Fibroblast of lung (primary cell): ENCODE measurements at places on chromosomes 3 and 15. TPM values are rescaled to one million over a fixed set of nuclear protein-coding genes. Genes with fewer than 3 reads are reported as not detected.

GRCh38 chr3:45756055-45756454, 40.3 kb downstream of the SLC6A20 start:
- DNase-seq = no peak
- no peak overlapping the region for H3K4me3 ChIP-seq
- H3K27ac ChIP-seq = no peak overlapping the region
- H3K36me3 ChIP-seq = no peaks in the 10 kb centered on the region
- no peaks in the 10 kb centered on the region for H3K4me1 ChIP-seq
- peaks cover 3% of the 10 kb centered on the region for H3K27me3 ChIP-seq

GRCh38 chr3:183265157-183265642, 12.1 kb downstream of the B3GNT5 start:
- no peaks in the 10 kb centered on the region for H3K36me3 ChIP-seq
- peak; percentile 60 for DNase-seq
- no peak overlapping the region for H3K27ac ChIP-seq
- H3K4me3 ChIP-seq = no peak overlapping the region

Gene RETNLB
- not detected in 2 replicates for total RNA-seq

GRCh38 chr15:44636976-44637375, 26.5 kb downstream of the SPG11 start:
- H3K4me3 ChIP-seq = no peak overlapping the region
- peaks cover 4% of the 10 kb centered on the region for H3K4me1 ChIP-seq
- no peak overlapping the region for H3K27ac ChIP-seq
- H3K36me3 ChIP-seq = peaks cover 2% of the 10 kb centered on the region
- no peak for DNase-seq
- H3K27me3 ChIP-seq = no peaks in the 10 kb centered on the region

GRCh38 chr15:86231864-86232721, 152.4 kb downstream of the AGBL1 start:
- H3K4me3 ChIP-seq = no peak overlapping the region
- no peak overlapping the region for H3K27ac ChIP-seq
- H3K4me1 ChIP-seq = no peaks in the 10 kb centered on the region
- peak; percentile 25 for DNase-seq
- no peaks in the 10 kb centered on the region for H3K27me3 ChIP-seq
- no peaks in the 10 kb centered on the region for H3K36me3 ChIP-seq

Gene CSTA
- total RNA-seq = 7.9 and 16.2 TPM in 2 replicates

Gene PLA1A
- under 0.01 and 0.26 TPM in 2 replicates for total RNA-seq

GRCh38 chr3:45748068-45748467, 48.3 kb downstream of the SLC6A20 start:
- H3K27me3 ChIP-seq = no peaks in the 10 kb centered on the region
- no peak overlapping the region for H3K4me3 ChIP-seq
- H3K27ac ChIP-seq = no peak overlapping the region
- H3K4me1 ChIP-seq = no peaks in the 10 kb centered on the region
- H3K36me3 ChIP-seq = peaks cover 6% of the 10 kb centered on the region
- no peak for DNase-seq

GRCh38 chr15:29268706-29269484, 727 bp downstream of the NSMCE3 start:
- H3K27me3 ChIP-seq = no peaks in the 10 kb centered on the region
- peak; percentile 51 for DNase-seq
- H3K4me3 ChIP-seq = peak overlapping the region; percentile 92
- H3K36me3 ChIP-seq = no peaks in the 10 kb centered on the region
- peak overlapping the region; percentile 81 for H3K27ac ChIP-seq

Gene SKOR1
- total RNA-seq = under 0.01 and 0.17 TPM in 2 replicates

Gene GCNT3
- total RNA-seq = 0.17 and 0.26 TPM in 2 replicates

Gene TRIM42
- total RNA-seq = not detected in 2 replicates

GRCh38 chr15:97881346-97881965, 79.0 kb upstream of the ARRDC4 start:
- no peak for DNase-seq
- H3K27ac ChIP-seq = no peak overlapping the region
- H3K4me1 ChIP-seq = no peaks in the 10 kb centered on the region
- H3K27me3 ChIP-seq = no peaks in the 10 kb centered on the region

Gene SOX14
- total RNA-seq = not detected in 2 replicates

Gene LRRIQ4
- total RNA-seq = under 0.01 TPM in 1 of 2 replicates, not detected in the other

Gene BRK1
- total RNA-seq = 112 and 114 TPM in 2 replicates

Gene ST3GAL6
- total RNA-seq = 2.6 and 4.1 TPM in 2 replicates

DNA sequence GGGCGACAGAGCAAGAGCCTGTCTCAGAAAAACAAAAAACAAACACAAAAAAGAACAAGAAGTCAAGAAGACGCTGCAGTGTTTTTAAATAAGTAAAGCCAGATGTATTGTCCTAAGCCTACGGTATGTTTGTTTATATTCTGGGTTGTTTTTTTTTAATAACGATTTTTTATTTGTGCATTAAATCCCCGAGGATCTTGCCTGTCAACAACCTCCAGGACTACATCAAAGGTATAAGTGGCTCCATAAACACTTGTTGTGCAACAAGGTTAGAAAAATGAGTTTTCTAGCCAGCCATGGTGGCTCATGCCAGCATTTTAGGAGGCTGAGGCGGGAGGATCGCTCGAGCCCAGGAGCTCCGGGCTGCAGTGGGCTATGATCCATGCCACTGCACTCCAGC, 26.1 kb downstream of the ITGB5 start:
- H3K36me3 ChIP-seq = no peaks in the 10 kb centered on the region
- H3K27me3 ChIP-seq = no peaks in the 10 kb centered on the region
- peaks cover 18% of the 10 kb centered on the region for H3K4me1 ChIP-seq

Gene PRSS50
- total RNA-seq = not detected in 2 replicates

DNA sequence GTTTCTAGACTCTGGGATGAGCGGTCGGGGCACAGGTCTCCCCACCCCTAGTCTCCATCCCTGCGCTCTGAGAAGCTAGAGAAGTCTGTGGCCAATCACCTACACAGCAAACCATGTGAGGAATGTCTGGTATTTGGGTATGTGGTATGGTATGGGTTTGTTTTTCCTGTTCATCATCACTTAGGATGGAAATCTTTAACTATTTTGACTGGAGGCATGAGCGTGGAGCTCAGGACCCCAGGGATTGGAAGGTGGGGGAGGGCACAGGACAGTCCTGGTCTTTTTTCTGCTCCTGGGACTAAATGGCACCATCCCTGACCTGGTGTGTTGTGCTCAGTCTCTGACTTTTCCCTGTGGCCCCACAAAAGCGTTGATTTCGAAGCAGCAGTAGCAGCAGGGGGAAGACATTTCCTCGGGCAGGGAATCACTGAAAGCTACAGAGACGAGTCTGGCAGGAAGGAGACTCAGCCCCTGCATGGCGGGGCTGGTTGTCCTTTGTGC, 191.7 kb upstream of the TPM1 start:
- no peak overlapping the region for H3K4me3 ChIP-seq
- H3K36me3 ChIP-seq = no peaks in the 10 kb centered on the region
- DNase-seq = no peak
- no peaks in the 10 kb centered on the region for H3K27me3 ChIP-seq
- H3K27ac ChIP-seq = no peak overlapping the region

DNA sequence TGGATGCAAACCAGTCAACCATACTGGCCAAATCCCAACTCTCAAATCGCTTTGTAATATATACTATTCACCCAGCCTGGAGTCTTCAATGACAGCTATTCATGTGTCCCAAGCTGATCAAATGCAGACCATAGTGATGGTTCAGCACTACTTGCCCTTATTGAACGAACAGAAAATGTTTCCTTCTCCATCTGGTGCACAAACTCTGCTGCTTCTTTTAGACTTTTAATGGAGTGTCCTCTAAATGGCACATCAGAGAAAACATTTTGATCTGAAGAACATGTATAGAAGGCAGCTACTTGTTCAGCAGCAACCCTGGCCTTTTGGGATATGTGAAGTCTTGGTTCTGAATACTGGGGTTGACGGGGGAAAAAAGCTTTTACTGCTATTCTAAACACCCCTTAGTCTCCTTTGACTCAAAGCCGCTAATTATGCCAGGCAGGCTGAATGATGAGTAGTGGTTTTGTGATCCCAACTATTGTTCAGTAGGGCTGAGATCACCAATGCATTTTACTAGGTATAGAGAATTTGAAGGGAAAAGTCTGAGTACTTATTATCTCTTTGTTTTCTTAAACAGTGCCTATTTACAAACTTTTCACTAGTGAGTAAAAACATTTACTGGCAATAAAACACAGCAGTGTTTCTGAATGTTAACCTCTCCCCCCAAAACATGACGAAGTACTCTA, 781.2 kb downstream of the ROBO1 start:
- no peak for DNase-seq
- H3K4me3 ChIP-seq = no peak overlapping the region
- H3K27me3 ChIP-seq = no peaks in the 10 kb centered on the region
- H3K36me3 ChIP-seq = no peaks in the 10 kb centered on the region
- H3K4me1 ChIP-seq = no peaks in the 10 kb centered on the region

- no peaks in the 10 kb centered on the region for H3K4me1 ChIP-seq
- peaks cover 9% of the 10 kb centered on the region for H3K27me3 ChIP-seq
- no peak overlapping the region for H3K4me3 ChIP-seq
- no peaks in the 10 kb centered on the region for H3K36me3 ChIP-seq
- no peak overlapping the region for H3K27ac ChIP-seq
- DNase-seq = no peak
Measured at GRCh38 chr15:80208758-80209734, 43.0 kb downstream of the CTXND1 start.

Gene TLR9
- under 0.01 TPM in 1 of 2 replicates, not detected in the other for total RNA-seq

- no peaks in the 10 kb centered on the region for H3K4me1 ChIP-seq
- H3K27ac ChIP-seq = no peak overlapping the region
- no peak for DNase-seq
- no peaks in the 10 kb centered on the region for H3K36me3 ChIP-seq
- no peaks in the 10 kb centered on the region for H3K27me3 ChIP-seq
Measured at GRCh38 chr3:13063225-13063624, 10.0 kb downstream of the IQSEC1 start.

DNA sequence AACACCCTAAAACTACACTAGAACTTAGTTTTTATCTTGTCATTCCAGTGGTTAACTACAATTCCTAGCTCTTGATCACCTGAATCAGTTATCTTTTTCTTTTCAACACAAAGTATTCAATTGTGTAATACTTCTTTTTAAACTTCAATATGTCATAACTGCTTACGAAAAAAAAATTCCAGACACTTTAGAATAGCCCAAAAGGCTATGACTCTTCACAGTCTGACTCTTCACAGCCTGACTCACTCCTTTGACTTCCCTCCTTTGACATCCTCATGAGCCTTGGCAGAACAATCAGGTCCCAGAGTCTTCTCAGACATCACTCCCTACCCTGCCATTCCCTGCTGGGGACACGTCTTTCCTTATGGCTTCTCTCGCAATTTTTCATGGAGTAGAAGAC, 727.1 kb downstream of the ROBO1 start:
- H3K36me3 ChIP-seq = no peaks in the 10 kb centered on the region
- no peak overlapping the region for H3K27ac ChIP-seq

DNA sequence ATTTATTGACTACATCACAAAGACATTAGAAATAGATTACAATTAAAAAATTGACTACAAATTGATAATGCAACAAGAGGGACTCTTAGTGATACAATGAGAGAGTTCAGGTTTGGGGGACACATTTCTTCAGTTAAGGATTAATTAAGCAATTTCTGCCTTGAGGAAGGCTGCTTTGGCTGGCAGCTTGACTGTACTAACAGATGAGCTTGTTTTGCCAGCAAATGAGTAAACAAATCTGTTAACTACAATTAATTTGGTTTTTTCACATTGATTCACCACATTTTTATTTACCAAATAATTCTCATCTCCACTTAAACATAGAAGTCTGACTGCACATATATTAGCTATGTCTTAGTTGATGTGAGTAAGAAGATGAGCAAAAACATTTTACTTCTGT, 183.6 kb upstream of the ZNF385D start:
- H3K27me3 ChIP-seq = no peaks in the 10 kb centered on the region
- no peak for DNase-seq
- no peak overlapping the region for H3K27ac ChIP-seq
- no peaks in the 10 kb centered on the region for H3K36me3 ChIP-seq

DNA sequence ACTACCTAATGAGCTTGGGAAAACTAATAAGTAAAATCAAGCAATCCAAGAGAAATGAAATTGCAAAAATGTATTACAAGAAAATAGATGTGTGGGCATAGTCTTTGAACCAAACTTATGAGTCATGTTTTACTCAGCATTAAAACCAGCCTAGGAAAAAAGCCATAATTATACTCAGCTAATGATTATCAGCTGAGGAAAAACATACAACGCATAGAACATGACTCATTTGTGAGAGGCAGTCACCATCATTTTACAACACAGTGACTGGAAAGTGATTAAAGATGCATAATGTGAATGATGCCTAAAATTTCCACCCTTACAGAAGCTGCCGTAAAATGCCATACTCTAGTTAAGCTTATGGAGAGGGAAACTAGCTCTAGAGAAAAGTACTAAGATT, 238.0 kb upstream of the EOMES start:
- no peaks in the 10 kb centered on the region for H3K36me3 ChIP-seq
- no peaks in the 10 kb centered on the region for H3K4me1 ChIP-seq
- no peaks in the 10 kb centered on the region for H3K27me3 ChIP-seq
- no peak overlapping the region for H3K4me3 ChIP-seq
- no peak overlapping the region for H3K27ac ChIP-seq

GRCh38 chr3:111071257-111072030, at the start of gene NECTIN3:
Gene NECTIN3 (plus strand): TSS chr3:111071816. CDS start chr3:111072018, 202 bp downstream.
- DNase-seq = peak; percentile 99
- H3K27ac ChIP-seq = peak within 1 kb of the TSS; percentile 90
- H3K36me3 ChIP-seq = no peaks in the 10 kb centered on the region
- no peaks in the 10 kb centered on the region for H3K4me1 ChIP-seq

Gene MCTP2
- total RNA-seq = 5.6 and 14.5 TPM in 2 replicates

Gene TCAIM
- 29.3 and 46.6 TPM in 2 replicates for total RNA-seq

DNA sequence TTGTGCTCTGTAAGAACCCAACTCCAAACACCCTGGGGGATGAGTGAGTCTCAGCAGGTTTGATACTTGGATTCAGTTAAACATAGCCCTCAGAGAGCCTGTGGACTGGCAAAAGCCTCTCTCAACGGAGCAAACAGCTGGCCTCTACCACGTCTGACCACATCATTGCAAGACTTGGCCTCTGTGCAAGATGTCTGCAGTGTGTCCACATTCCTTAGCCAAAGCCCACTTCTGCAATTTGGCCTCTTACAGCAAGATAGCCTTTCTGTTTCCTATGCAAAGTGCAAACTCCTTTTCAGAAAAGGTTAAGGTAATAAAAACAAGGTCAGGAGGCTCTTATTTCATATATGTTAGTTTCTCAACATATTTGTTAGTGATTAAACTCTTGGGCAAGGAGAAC, 27.9 kb downstream of the FBN1 start:
- DNase-seq = peak; percentile 92
- H3K27ac ChIP-seq = no peak overlapping the region
- H3K4me1 ChIP-seq = peaks cover 10% of the 10 kb centered on the region
- H3K4me3 ChIP-seq = no peak overlapping the region
- no peaks in the 10 kb centered on the region for H3K27me3 ChIP-seq

Gene SEMA6D
- total RNA-seq = 9.5 and 13.4 TPM in 2 replicates

DNA sequence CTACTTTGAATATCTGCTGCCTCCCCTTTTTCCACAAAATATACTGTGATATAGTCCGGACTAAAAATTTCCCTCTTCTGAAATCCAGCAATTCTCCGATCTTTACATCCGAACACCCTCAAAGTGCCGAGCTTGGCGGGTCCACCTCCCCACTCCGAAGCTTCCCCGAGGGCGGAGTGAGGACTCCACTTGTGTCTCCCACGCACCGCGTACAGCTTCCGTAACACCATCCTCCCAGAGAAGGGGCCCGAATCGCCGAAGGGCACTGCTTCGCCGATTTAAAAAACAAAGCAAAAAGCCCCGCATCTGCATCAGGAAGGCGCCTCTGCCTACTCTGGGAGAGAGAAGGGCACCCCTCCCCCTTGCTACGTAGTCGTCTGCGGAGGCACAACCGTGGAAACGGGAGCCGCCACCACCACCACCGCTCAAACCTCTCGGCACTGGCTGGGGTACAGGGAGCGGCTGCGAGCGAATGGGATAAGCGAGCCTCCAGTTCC, 551 bp downstream of the NCBP2 start:
- peaks cover 10% of the 10 kb centered on the region for H3K4me1 ChIP-seq
- peak overlapping the region; percentile 97 for H3K4me3 ChIP-seq

- H3K27ac ChIP-seq = no peak overlapping the region
- DNase-seq = no peak
- no peaks in the 10 kb centered on the region for H3K4me1 ChIP-seq
- no peak overlapping the region for H3K4me3 ChIP-seq
- no peaks in the 10 kb centered on the region for H3K27me3 ChIP-seq
- H3K36me3 ChIP-seq = no peaks in the 10 kb centered on the region
Measured at GRCh38 chr15:98773616-98774015, 125.3 kb downstream of the IGF1R start.
